Activated T-cell treated with anti-CD3 and anti-CD28 coated beads, Interleukin-2, amount 50 U/mL, for 4 hours (primary cell): ENCODE measurements at places on chromosomes 6 and 20.

GRCh38 chr6:2979819-2980464 lies 8.6 kb upstream of the SERPINB6 start:
- no peak for DNase-seq

DNA sequence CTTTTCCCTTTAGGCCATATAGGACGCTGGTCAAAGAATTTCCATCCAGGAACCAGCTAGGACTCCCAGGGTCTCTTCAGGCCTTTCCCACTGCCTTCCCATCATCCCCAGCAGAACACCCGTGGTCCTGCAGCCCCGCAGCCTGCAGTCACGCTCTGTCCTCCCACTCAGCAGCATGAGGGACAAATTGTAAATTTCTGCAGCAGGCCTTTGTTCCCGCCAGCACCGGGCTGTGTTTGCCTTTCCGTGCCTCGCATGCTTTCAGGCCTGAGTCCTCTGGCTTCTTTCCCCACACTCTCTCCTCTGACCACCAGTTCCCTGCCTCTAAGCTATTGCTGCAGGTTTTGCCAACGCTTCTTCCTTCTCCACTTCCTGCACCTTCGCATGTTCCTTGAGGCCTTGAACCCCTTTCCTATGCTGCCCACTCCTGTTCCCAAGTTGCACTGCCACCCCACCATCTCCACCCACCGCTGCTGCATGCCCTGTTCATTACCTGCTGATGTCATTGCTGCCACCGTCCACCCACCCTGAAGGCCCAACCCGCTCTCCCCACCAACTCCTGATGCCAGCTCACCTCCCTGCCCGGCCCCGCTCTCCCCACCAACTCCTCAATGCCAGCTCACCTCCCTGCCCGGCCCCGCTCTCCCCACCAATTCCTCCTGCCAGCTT lies 49.8 kb downstream of the RNASET2 start:
- DNase-seq = no peak

GRCh38 chr6:39227476-39227875 lies 1.8 kb downstream of the KCNK5 start:
- no peak for DNase-seq

GRCh38 chr6:51398793-51399192 lies 580.1 kb downstream of the TFAP2B start:
- DNase-seq = no peak

- DNase-seq = no peak
These were observed 245.3 kb downstream of the FARS2 start for GRCh38 chr6:5506597-5506996.

DNA sequence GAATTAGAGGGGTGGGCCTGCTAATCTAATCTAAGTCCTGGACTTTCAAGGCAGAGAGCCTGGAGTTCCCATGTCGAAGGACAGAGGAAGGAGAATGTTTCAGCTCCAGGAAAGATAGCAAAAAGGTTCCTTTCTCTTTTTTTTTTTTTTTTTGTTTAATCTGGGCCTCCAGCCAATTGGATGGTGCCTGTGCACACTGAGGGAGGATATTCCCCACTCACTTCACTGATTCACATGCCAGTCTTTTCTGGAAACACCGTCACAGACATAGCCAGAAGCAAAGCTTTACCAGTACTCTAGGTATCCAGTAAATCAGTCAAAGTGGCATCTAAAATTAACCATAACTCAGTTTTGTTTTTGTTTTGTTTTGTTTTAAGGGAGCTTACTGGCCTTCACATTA lies 721.1 kb downstream of the TENT5A start:
- DNase-seq = no peak

DNA sequence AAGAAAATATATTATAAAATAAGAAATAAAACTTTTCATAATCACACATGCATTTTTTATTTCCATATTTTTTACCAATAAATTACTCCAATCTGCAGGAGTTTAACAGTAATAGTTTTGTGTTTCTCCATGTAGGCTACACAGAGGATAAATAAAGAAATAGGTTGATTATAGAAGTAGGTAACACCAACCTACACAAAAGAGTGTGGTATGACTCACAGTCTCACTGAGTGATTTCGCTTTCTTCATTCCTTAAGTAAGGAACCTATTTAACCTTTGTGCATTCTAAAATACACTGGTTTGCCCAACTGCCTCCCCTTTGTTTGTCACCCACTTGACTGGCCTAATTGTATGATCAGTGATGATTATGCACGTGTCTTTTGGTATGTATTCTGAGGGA lies 244.2 kb upstream of the RIMS1 start:
- no peak for DNase-seq
